Activated CD4-positive, alpha-beta T cell treated with anti-CD3 and anti-CD28 coated beads for 4 hours (primary cell): ENCODE measurements at places on chromosomes 1 and 21.
A peak's percentile ranks its signal among the peaks of the same experiment; 100 is the strongest.

- no peak for DNase-seq
Measured at GRCh38 chr1:181508486-181509165, 25.3 kb downstream of the CACNA1E start.

GRCh38 chr1:99457381-99458165 lies 188.3 kb upstream of the PALMD start:
- no peak for DNase-seq

DNA sequence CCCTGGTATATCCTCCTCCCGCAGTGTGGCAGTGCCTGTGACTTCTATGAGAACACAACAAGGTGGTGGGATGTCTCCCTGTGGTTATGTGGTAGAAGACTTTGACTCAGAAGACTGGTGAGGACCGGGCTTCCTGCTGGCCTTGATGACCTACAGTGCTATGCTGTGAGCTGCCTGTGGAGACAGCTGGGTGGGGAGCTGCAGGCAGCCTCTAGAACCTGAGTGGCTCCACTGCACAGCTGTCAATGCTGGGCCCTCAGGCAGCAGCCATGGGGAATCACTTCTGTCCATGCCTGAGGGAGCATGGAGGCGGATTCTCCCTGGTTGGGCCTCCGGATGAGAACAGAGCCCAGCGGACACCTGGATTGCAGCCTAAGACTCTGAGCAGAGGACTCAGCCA lies 14.9 kb downstream of the SLC1A7 start:
- DNase-seq: no peak

- no peak for DNase-seq
Measured at GRCh38 chr1:65827346-65827745, 34.7 kb downstream of the PDE4B start.

DNA sequence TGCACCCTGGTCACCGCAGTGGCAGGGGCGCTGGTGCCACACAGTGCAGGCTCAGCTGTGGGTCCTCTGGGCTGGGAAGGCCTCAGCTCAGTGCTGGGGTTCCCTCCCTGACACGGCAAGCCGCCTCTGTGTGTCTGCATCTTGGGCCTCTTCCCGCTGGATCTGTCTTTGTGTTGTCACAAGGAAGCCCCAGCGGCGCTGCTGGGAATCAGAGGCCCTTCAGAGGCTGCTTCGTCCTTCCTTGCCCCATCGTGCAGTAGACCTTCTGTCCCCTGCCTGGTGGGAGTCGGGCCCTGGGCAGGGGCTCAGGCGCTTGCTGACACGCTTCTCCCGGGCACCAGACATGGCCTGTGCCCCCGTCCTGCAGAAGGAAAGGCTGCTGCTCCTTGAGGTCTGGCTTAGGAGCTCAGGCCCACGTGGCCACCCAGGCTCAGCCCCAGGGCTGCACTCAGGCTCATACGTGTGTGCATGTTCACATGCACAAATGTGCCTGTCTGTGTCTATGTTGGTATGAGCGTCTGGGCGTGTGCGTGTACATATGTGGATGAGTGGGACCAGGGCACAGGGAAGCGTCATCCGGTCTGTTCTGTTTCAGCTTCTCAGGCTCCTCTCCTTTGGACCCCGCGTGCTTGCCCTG lies 24.3 kb upstream of the DIP2A start:
- DNase-seq: no peak

- no peak for DNase-seq
Measured at GRCh38 chr1:246638941-246639655, 72.8 kb downstream of the CNST start.

GRCh38 chr1:25765136-25765922 lies 34.7 kb upstream of the SELENON start:
- no peak for DNase-seq

GRCh38 chr1:41894101-41894807 lies 24.5 kb downstream of the HIVEP3 start:
- DNase-seq: no peak

GRCh38 chr1:203289281-203289981 lies 15.9 kb upstream of the BTG2 start:
- DNase-seq: peak; percentile 90

DNA sequence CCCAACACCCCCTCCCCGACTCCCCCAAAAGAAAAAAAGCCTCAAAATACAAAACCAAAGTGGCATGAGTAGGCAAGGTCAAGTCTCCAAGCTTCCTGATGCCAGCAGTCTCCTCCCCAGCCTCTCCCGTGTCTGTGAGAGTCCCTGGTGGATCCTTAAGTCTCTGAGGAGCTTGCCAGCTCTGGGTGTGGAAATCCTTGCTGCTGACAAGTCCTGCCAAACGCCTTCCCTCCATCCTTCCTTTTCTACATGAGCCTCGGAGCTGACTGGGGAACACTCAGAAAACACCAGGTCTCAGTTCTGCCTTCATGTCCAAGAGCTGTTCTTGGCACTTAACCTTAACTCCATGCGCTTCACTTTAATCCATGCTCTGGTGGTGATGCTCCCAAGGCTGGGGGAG lies 3.7 kb upstream of the ETV3L start:
- no peak for DNase-seq

DNA sequence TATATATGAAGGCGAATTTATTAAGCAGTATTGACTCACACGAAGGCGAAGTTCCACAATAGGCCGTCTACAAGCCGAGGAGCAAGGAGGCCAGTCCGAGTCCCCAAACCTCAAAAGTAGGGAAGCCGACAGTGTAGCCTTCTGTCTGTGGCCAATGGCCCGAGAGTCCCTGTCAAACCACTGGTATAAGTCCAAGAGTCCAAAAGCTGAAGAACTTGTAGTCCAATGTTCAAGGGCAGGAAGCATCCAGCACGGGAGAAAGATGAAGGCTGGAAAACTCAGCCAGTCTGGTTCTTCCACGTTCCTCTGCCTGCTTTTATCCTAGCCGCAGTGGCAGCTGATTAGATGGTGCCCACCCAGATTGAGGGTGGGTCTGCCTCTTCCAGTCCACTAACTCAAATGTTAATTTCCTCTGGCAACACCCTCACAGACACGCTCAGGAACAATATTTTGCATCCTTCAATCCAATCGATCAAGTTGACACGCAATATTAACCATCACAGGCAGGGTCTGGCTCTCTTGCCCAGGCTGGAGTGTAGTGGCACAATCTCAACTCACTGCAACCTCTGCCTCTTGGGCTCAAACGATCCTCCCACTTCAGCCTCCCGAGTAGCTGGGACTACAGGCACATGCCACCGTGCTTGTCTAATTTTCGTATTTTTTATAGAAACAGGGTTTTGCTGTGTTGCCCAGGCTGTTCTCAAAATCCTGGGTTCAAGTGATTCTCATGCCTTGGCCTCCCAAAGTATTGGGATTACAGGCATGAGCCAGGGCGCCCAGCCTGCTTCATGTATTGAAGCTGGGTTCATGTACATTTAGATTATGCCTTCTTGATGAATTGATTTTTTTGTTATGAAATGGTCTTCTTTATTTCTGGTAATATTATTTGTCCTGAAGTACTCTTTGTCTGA lies 85.3 kb downstream of the DHRS3 start:
- no peak for DNase-seq

DNA sequence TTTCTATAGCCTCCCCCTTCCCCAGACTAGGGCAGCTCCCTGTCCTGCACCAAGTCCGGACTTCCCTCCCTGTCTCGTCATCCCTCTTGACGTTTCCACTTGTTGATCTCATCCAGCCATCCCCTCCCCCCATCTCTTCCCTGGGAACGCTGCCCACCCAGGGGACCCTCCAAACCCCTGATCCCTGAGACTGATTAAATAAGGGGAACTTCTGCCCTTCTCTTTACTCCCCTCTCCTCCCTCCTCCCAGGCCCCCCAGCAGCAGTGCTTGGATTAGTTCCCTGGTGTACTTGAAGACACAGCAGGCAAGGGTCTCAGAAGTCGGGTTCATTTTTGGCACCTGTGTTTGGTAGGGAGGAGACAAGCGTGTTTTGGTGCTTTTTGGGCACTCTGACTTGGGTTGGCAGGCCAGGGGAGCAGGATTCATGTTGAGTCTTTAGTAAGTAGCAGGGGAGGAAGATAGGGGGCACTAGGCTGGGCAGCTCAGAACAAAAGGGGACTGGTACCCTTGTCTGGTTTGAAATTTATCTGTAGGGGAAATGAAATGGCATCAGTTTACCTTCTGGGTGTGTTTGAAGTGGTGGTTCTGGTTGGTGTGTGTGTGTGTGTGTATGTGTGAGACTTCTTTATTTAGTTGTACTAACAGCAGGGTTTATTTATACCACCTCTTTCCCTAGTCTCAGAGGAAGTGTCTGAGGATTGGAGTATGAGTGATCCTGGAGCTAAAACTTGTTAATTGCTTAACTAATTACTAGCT lies 11.1 kb downstream of the VANGL2 start:
- DNase-seq: no peak

GRCh38 chr1:51272916-51273315 lies 36.8 kb downstream of the RNF11 start:
- DNase-seq: no peak

DNA sequence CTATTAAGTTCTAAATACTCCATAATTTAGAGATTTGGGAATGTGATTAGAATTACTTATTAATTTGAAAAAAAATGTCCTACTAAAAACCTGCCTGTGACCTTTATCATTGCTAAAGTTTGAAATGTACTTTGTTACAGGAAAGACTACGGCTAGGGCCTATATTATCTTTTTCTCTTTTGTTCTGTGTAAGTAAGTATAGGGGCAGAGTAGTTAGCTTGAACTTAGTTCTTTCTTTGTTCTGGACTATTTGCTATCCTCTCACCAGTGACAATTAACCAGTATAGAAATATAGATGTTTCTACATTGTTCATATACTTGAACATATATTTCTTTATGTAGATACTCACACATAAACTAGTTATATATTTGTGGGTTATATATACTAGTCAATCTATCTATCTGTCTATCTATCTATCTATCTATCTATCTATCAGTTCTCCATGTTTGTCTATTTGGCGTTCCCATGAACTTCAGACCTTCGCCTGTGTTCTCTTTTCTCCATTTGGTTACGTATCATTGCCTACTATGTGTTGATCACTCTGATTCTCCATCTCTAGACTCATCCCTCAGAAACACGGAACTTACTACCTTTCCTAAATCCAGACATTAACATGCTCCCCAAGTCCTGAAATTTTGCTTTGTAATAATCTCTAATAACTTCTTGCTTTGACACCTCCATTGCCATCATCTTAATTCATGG lies 3.3 kb downstream of the PTPRC start:
- no peak for DNase-seq

GRCh38 chr21:26943921-26944320 lies 23.0 kb downstream of the ADAMTS5 start:
- DNase-seq: no peak

- DNase-seq: no peak
Measured at GRCh38 chr1:70222716-70223235, 1.6 kb downstream of the SRSF11 start.

GRCh38 chr1:200172311-200172710 lies 144.8 kb downstream of the NR5A2 start:
- no peak for DNase-seq

DNA sequence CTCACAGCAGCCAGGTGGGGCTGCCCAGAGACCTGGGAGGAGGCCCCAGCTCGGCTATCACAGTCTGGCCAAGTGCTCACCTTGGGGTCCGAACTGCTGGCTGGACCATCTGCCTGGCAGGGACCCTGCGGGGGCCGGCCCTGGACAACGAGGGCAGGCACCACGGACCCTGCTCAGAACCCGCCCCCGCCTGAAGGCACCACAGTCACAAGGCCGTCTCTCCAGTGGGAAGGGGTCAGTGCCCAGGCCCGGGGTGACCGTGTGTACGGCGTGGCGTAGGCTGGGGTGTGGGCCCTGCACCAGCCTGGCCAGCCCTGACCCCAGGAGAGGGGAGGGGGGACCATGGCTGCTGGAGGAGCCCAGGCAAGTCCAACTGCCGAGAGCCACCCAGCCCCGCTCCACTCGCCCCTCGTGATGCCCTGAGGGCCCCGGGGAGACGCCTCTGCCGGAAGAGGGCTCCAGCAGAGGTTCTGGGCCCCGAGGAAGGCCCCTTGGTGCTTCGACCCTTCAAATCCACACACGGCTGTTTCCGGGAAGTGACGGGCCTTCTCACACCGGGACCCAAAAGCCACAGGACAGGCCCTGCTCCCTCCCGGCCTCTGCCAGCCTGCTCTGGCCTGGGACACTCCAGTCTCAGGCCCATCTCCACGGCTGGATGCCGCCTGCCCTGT lies 11.2 kb upstream of the RNF223 start:
- no peak for DNase-seq

- no peak for DNase-seq
Measured at GRCh38 chr1:202201971-202202370, 8.4 kb downstream of the LGR6 start.

- DNase-seq: no peak
Measured at GRCh38 chr1:12495725-12496124, 122.3 kb downstream of the DHRS3 start.

- no peak for DNase-seq
Measured at GRCh38 chr1:62494137-62494536, 57.3 kb downstream of the USP1 start.

- no peak for DNase-seq
Measured at GRCh38 chr1:213227458-213227857, 176.4 kb downstream of the RPS6KC1 start.

DNA sequence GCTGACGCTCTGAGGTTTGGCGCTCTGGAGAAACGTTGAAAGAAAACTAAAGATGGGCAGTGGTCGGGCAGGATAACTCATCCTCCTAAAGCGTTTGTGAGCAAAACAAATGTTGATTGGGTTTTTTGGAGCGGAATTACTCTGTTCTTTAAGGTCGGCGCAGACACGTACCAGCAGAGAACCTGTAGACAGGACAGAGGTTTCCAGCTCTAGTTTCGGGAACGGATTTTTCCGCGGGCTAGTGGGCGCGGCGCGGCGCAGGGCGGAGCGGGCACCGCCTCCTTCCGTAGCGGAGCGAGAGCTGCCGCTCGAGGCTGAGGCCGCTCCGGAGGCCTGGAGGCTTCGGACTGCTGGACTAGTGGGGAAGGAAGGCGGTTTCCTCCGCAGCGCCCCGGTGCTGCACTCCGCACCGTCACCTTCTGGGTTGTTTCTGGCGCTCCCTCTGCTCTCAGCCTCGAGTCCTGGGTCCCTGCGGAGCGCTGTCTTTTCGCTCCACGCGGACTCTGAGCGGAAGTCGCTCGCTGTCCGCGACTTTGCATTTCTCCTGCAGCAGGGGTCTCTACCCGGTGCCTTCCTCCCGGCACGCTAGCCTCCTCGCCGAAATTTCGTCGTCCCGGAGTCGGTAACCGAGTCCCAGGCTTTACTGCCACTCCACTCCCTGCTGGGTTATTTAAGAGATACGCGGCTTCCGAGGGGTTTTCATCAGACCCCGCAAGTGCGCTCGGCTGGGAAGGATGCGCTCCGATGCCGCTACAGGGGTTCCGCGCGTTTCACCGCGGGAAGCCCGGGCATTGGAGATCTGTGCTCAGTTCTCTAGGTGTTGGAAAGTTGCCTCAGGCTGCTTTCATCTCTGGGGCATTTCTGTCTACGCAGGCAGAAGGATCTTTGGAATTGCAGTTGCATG lies 7.0 kb downstream of the FOXD2 start:
- no peak for DNase-seq

GRCh38 chr1:62724430-62724829 lies 36.2 kb upstream of the DOCK7 start:
- DNase-seq: no peak

- no peak for DNase-seq
Measured at GRCh38 chr1:193762236-193762635, 575.8 kb upstream of the B3GALT2 start.
